Stimulated activated CD8-positive, alpha-beta memory T cell treated with anti-CD3 and anti-CD28 coated beads, Interleukin-4, amount 100 ng/mL, for 1 hour (primary cell): ENCODE measurements at places on chromosomes 2 and 18.

- no peak for DNase-seq
Observed at GRCh38 chr2:204503869-204504268, 41.4 kb upstream of the PARD3B start.

GRCh38 chr2:25373269-25373981, 31.7 kb upstream of the DNMT3A start:
- no peak for DNase-seq

DNA sequence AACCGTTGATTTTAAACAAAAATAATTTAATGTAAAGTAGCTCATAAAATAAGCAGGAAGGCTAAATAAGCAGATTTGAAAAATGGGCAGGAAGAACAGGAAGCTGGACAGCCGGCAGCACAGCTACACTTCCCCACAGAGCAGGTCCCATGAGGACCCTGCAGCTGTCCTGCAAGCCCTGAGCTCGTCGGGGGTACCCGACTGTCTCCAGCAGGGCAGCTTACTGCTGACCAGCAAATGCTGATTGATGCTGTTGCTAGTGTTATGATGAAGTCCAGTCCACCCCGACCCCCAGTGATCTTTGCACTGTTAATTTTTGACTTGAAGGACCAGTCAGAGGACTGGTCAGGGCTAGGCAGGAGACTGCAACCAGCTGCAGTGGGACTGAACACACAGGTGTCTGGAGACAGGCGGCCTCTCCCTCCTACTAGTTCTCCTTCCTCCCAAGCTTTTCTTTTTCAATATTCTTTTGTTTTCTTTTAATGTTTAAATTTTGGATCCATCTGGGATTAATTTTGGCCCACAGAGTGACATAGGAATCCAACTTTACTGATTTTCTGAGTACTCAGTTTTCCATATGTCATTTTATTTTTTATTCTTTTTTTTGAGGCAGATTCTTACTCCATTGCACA, 27.7 kb downstream of the POLE4 start:
- no peak for DNase-seq

DNA sequence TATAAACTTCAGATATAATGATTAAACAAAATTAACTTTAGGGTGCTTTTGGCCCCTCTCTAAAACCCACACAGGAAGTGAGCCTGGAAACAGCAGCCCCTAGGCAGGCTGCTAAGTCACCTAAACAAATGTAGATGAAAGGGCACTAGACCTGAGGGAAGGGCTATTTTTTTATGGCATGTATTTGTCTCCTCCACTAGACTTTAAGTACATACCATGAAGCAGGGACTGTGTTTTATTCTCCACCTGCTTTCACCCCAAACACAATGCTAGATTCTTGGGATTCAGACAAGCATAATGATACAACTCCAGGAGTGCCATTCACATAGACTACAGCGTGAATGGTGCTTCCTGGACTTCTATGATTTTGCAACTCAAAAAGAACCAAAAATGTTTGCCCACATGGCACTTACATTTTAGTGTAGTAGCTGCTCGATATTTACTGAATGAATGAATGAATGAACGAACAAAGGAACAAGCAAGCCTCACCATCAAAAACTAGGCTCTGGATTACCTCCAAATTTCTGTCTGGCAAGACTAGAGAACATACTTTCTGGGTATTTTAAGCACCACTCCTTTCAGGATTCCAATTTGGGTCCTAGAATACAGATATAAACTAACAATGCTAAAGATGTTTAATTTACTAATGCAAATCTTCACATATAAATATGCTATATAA, 10.1 kb downstream of the ATAD2B start:
- DNase-seq, result no peak

DNA sequence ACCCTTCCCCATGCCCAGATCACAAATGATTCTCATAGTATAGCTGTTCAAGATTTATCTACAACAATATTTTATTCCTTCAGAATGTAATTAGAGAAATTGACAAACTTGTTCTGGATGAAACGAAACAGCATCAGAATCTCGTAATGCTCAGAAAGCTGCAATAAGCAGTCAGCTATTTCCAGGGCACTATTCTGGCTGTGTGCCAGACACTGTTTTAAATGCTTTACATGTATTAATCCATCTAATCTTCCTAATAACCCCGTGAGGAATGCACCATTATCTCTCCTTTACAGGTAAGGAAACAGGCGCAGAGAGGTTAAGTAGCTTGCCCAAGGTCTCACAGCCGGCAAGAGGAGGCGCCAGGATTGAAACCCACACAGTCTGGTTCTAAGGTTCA, 10.1 kb upstream of the LYPD6B start:
- no peak for DNase-seq

DNA sequence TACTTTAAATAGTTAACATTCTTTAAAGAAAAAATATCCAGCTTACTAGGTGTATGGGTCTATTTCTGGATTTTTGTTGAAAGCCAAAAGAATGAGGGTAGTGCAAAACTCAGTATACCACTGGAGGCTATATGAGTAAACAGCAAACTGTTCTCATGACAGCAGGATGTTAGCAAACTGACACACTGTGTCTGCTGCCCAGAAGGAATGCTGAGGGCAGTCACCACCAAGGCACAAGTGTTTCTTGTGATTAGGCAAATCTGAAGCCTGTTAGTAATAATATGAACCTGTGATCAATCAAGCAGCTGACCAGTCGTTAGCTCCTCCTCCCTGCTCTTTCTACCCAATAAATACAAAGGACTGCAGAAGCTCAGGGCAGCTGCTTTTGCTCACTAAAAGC, 50.5 kb upstream of the SULT1C3 start:
- no peak for DNase-seq
